Coronary artery (tissue), 2 donors: ENCODE measurements at places on chromosomes 5 and 9.
A peak's percentile ranks its signal among the peaks of the same experiment; 100 is the strongest.

GRCh38 chr9:131410044-131410491 is 16.2 kb downstream of the PRRC2B start:
- no peak for DNase-seq

- DNase-seq: no peak
These were observed 269.5 kb downstream of the CD180 start for GRCh38 chr5:66927140-66927539.

- no peak for DNase-seq
These were observed 620.9 kb upstream of the PTPRD start for GRCh38 chr9:11233696-11234095.

DNA sequence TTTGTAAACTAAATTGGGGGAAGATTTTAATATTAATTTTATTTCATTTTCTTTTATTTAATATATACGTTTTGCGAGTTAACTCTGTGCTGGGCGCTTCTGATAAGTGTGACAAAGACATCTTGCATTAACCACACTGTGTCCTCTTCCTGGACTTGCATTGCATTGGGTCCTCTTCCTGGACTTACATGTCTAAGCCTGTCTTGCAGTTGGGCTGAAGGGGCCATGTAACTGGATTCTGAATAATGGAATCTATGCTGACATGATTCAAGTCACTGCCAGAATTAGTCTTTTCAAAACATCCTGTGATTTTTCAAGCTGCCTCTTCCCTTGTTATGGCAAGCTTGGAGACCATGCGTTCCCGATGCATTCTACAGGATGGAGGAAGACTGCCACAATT is 122.6 kb downstream of the TRIM32 start:
- DNase-seq: no peak

DNA sequence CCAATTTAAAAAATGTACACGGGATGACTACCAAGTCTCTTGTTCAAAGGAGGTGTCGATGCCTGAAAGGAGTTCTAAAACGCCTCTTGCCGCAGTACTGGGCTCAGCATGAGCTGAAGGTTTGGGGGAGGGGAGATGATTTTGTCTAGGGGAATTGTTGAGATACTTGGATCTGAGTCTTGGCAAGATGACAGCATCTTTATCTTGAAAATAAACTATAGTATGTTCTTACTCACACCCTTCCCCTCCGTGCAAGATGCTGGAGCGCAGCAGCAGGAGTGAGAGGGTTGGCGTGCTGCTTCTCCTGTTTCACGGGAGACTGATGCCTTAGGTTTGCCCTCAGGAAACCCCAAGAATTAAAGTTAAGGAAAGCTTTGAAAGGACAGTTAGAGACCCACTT is 47.3 kb downstream of the FAM78A start:
- no peak for DNase-seq

- no peak for DNase-seq
These were observed 305.9 kb downstream of the CYLC2 start for GRCh38 chr9:103301051-103301450.

GRCh38 chr5:5374009-5374715 is 48.3 kb upstream of the ICE1 start:
- no peak for DNase-seq

GRCh38 chr5:142777850-142778249 is 7.7 kb downstream of the ARHGAP26 start:
- no peak for DNase-seq

DNA sequence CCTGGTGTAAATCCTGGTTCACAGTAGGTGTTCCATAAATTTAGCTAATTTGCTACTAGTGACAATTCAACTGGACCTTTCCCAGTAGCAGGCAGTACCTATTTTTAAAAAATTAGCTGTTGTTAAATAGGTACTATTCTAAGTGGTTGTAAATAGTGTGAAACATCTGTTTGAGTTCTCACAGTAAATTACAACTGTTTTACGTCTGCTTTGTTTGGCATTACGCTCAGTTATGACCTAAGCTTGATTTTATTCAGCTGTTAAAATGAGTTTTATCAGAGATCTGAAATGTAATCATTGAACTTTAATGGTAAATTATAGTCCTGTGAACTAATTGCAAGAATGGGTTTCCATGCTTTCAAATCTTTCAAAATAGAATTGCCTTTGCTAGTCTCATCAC is 93.9 kb downstream of the GPBP1 start:
- no peak for DNase-seq

DNA sequence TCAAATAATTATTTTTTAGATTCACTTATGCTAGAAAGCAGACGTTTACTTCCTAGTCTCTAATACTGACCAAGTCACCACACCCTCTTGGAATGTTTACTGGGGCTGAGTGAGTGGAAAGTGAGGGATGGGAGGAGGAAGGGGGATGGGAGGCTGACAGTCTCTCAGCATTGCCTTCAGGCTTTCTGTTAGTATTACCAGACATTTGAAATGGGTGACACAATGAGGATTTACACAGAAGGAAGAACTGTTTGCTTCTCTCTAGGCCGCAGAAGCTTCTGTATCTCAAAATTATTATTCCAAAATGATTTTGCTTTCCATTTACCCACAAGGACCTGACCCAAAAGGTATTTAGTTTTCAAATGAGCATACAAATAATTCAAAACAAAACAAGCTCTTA is 232.8 kb upstream of the ZNF608 start:
- DNase-seq: no peak

DNA sequence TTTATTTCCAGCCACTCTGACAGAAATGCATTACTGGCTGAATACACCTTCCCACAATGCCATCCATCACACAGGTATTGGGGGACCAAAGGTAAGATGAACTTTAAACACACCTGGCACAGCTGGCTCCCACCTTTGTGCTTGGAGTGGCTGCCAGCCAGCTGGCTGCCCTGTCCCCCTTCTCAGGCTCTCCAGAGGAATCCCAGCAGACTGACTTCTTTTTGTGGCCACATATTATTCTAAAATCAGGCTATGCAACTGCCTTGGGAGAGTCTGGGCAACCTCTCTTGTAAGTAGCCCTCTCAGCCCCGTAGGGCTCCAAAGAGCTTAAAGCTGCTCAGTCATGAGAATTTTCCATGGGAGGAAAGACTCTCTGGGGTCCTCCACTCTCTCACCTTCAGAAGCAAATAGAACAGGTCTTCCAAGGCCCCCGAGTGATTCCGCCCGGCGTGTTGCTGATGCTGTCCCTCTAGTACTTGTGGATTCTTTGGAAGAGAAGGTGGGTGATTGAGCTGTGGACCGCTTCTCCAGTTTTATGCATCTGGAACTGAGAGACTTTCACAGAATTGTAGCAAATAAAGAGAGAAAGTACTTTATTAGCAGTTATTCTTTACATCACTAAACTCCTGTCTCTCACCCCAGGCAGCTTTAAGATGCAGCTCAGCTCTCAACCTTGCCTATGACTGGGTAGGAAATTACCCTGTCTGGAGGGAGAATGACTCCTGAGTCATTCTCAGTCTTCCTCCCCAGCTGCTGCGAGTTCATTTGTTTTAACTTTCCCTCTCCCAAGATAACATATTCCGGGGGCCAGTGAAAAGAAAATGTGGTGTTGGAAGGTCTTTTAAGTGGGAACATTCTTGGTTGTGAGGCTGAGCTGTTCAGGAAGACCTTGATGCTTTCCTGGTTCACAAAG is 159.4 kb upstream of the PITX1 start:
- peak; percentile 53 for DNase-seq

DNA sequence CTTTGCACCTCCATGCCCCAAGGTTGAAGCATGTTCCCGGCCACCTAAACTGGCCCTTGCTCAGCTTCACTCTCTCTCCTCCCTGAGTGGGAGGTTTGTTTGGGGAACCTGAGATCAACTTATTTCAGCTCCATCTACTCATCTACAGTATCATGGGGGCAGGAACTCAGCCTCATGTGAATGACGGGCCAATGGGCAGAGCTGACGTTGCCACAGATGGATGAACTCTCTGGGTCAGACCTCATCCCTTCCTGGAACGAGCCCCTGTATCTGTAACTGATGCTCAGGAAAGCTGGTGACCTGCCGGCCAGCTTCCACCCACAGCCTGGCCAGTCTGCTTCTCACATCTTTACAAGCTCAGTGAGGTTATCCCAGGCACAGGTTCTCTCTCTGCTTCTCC is 369.6 kb downstream of the IRX2 start:
- no peak for DNase-seq

DNA sequence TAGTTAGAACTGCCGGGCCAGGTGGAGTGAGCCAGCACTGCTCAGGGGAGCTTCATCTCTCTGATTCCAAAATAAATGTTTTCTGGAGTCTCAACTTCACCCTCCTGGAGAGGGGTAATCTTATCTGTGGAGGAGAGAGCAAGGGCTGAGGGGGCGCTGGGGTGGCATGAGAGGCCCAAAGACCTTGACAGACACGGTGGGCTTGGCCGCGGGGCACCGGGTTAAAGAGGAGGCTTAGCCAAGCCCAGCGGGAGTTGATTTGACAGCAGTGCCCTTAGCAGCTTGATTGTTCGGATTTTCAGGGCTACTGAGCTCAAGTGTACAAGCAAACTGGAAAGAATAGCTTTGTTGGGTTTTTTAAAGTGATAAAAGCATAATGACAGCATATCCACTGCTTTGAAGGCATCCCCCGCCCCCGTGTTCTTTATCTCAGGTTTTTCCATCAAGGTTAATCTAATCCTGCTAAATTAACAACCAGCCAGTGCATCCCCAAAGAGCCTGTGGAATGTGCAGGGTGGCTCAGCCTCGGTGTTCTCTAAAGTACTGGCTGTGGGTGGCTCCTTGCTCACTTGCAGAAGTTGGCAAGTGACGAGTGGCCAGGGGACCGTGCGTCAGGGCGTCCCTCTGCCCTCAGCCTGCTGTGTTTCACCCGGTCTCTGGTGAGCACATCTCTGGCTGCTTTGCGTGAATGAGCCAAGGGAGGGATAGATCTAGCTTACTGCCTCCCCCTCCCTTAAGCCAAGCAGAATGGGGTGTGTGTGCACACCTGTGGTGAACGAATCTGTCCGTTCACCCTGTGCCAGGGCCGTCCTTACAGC is 5.5 kb downstream of the QRFP start:
- DNase-seq: no peak

DNA sequence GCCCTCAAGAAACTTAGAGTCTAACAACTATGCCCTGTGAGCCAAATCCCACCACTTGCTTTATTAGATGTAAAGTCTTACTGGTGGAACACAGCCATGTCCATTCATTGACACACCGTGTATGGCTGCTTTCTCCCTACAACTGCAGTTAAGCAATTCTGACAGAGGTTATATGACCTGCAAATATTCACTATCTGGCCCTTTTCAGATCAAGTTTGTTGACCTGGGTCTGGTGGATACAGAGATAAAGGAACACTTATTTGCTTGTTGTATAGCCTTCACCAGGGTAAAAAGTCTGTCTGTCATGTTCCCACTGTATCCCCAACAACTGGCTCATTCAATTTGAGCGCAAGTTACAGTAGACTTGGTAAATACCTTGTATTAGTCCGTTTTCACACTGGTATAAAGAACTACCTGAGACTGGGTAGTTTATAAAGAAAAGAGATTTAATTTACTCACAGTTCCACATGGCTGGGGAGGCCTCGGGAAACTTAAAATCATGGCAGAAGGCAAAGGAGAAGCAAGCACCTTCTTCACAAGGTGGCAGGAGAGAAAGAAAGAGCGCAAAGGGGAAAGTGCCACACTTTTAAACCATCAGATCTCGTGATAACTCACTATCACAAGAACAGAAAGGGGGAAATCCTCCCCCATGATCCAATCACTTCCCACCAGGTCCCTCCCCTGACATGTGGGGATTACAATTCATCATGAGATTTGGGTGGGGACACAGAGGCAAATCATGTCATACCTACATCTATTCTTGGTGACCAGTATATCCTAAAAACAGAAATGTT is 27.9 kb downstream of the DEPDC1B start:
- no peak for DNase-seq

- DNase-seq: no peak
These were observed 205.3 kb upstream of the IRX4 start for GRCh38 chr5:2087980-2088379.

- no peak for DNase-seq
These were observed 85.4 kb upstream of the IL7R start for GRCh38 chr5:35771300-35771699.

- DNase-seq: no peak
These were observed 15.0 kb upstream of the RPS14 start for GRCh38 chr5:150464554-150465012.

GRCh38 chr5:57828221-57828620 is 345.6 kb upstream of the ACTBL2 start:
- no peak for DNase-seq

- no peak for DNase-seq
These were observed 371.5 kb downstream of the ADGRV1 start for GRCh38 chr5:90930062-90930461.

GRCh38 chr5:56910210-56910965 is 992 bp downstream of the SETD9 start:
- DNase-seq: no peak

DNA sequence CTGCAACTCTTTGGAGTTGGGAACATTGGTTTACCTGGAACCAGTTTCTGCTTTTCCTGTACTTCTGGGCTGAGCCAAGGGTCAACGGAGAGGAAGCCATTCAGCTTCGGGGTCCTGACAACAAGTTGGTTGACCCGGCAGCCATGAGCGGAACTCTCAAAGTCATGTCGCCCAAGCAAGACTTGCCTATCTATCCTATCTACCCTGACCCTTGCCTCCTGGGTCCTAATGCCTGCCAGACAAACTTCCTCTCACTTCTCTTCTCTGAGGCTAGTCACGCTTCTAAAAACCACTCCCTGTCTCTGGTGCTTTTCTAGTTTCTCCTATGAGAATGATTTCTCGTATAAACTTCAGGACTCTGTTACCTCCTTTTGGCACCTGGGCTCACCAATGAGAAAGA is 44.7 kb upstream of the CRHBP start:
- DNase-seq: no peak

DNA sequence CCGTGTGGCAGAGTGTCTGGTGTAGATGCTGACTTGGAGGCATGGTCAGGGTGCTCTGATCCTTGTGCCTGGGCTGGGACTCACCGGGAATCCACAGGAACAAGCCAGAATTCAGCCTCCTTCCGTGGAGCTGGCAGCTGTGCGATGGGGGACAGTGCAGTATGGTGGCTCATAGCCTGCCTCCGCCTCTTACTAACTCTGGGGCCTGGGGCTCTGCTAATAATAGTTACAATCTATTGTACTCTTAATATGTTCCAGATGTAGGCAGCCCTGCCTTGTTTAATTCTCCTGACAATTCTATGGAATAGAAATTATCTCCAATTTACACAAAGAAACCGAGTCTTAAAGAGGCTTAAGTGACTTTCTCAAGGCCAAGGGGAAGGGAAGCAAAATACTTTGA is 77.6 kb downstream of the PCDH1 start:
- DNase-seq: no peak

GRCh38 chr9:350384-350783 is 135.7 kb downstream of the DOCK8 start:
- no peak for DNase-seq

- no peak for DNase-seq
These were observed 51.8 kb upstream of the GALNT10 start for GRCh38 chr5:154138701-154139100.
